Activated T-helper 17 cell treated with anti-CD3 and anti-CD28 coated beads, Interleukin-2, amount 50 U/mL, for 72 hours (primary cell): ENCODE measurements at places on chromosomes 16 and 17. TPM values are rescaled to one million over a fixed set of nuclear protein-coding genes. Genes with fewer than 3 reads are reported as not detected.

DNA sequence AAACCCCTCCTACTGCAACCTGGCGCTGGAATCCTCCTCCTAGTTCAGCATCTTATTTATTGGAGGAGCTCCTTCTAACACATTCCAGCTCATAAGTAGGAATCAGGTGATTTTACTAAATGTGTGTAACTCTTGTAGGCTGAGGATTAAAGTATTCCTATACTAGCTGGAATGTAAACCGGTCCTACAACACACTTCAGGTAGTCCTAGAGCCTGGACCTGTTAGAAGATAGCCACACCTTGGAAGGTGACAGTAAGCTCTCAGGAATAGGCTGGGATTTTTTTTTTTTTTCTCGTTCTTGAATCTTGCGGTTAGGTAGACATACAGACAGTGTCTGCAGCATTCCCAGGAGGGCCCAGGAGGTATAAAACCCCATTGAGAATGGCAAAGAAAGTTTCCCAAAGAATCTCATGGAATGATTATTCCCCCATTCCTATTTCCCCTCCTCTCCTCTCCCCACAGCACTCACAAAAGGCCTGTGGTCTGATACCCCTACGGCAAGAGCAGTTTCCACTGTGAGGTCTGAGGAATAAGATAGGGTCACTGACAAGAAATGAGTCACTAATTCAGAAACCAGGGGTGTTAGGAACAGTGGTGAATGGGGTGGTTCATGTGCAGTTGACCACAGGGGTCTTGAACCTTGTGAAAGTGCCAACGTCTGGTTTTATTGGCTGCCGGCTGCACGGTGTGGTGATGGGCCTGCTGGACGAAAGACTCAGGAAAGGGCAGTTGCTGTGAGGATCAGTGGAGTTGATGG lies 267.1 kb downstream of the UTP18 start:
- ATAC-seq: no peak

Gene CDRT15L2
- not detected for total RNA-seq

DNA sequence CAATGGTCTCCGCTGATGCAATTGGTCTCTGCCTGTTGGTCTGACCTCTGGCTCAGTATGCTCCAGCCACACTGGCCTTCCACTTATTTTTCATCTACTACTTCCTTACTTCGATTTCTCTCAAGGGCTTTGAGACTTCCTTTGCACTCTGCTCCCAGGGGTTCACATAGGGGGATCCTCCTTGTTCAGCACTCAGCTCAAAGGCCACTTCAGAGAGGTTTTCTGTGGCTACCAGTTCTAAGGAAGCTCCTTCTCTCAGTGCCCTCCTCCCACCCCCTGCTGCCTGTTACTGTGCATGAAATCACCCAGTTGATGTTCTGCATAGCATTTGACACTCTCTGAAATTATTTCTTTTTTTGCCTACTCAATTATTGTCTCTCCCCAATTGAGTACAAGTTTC lies 476.4 kb downstream of the HS3ST3B1 start:
- no peak for ATAC-seq

DNA sequence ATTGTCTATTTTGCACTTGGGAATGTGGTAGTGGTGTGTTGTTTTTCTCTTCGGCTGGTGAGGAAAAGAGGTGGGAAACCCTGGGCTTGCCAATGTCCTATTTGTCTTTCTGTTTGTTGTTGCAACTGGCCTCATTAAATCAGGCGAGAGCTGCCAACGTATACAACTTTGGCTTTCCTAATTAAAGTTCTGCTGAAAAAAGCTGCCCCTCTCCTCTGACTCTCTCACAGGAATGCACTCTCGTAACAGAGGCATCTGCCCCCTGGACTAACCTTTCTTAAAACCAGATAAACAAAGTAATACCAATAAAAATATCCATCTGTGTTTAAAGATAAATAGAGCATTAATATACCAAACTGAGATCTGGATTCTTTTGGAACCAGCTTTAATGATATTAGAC lies 7.8 kb downstream of the CDRT15 start:
- no peak for ATAC-seq

Gene OR3A3
- not detected for total RNA-seq

Gene B9D1
- total RNA-seq: 2.8 TPM

Gene SLC12A3
- total RNA-seq: not detected

DNA sequence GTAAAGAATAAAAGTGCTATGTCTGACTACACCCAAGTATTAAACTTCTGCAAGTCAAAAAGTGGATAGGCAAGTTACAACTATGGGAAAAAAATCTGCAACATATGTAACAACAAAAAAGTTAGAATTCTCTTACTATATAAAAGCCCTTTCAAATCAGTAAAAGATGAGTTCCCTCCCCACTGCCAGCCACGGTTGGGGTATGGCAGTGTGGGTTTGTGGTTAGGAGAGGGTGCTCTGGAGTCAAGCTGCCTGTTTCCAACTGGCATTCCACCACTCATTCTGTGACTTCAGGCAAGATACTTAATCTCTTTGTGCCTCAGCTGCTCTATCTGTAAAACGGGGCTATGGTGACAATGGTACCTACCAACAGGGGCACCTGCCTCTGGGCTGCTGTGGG lies 26.6 kb upstream of the MFSD6L start:
- no peak for ATAC-seq

Gene CLEC3A
- not detected for total RNA-seq

- ATAC-seq: no peak
Observed at GRCh38 chr17:81522491-81523401, 5.4 kb upstream of the FSCN2 start.

Gene ZNF200
- total RNA-seq: 23.2 TPM

DNA sequence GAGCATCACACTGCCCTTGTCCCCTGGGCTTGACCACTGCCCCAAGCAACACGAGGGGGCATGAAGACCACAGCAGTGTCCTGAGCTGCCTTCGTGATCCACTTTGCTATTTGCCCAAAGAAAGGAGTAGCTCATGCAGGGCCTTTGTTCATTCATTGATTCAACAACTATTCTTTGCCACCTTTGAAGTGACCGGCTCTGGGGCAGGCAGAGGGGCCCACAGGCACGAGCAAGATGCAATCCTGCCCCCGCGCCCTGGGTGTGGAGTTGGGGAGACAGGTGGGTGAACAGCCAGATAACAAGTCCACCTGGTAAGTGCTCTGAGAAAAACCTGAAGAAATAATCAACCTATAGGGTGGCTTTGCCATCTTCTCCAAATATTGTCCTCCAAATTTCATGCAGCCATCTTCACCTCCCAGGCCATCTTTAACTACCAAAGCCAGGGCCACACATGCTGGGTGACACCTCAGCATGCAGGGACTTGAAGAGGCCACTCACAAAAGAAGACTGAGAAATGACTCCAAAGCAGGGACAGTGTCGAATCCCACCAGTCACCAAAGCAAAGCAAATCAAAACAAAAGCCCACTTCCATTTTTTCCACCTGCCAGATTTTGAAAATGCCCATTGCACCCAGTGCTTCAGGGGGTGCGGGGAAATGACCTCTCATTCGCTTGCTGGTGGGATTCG lies 18.2 kb upstream of the RBFOX3 start:
- no peak for ATAC-seq

DNA sequence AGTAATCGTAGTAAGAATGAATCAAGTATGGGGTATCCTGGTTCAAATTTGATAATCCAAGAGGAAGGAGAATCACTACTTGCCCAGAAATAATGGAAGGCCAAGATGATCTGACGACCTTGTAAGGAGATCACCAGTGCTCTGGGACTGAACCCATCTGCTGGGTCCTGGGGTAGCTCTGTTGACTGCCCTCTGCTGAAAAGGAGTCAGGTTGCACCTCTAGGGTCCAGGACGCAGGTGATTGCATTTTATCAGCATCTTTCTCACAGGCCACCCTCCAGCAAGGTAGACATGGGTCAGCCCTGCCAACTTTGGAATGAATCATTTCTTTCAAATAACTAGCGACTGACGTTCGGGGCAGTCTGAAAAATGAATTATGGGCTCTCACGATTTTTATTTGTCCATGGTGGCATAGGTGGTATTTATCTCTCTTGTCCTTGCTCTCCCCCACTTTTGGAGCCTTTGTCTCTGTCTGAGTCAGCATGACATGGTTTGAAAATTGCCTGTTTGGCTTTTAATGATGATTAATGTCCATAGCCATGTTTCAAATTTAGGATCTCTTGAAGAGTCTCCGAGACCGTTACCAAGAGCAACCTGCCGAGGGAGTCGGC lies 163.7 kb downstream of the MSI2 start:
- no peak for ATAC-seq

- no peak for ATAC-seq
Observed at GRCh38 chr16:57513371-57514102, 22.8 kb downstream of the CCDC102A start.

DNA sequence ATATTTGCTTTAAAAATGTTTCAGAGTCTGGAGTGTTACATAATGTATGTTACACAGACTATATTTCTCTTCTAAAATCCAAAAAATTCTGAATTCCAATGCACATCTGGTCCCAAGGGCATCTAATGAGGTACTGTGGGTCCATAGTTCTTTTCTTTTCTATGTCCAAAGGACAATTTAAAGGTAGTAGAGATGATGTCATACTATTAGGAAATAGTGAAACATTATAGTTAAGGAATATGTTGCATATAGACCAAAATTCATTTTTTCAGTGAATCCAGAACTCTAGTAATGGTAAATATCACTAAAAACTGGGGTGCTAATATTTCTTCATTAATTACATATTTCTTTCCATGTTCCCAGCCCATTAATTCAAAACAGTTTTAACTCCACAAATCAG lies 23.0 kb downstream of the NME2 start:
- no peak for ATAC-seq
